Myometrial cell (primary cell): ENCODE measurements at places on chromosomes 7 and 10. TPM values are rescaled to one million over a fixed set of nuclear protein-coding genes. Genes with fewer than 3 reads are reported as not detected.

Gene LBX1
- not detected in 2 replicates for total RNA-seq

Gene XRCC2
- 2.3 and 2.8 TPM in 2 replicates for total RNA-seq

Gene MRC1
- not detected in 2 replicates for total RNA-seq

Gene LRMDA
- not detected in 2 replicates for total RNA-seq

Gene PLEKHS1
- total RNA-seq, result not detected in 2 replicates

Gene RTKN2
- total RNA-seq, result 0.71 and 0.86 TPM in 2 replicates

Gene C10orf67
- total RNA-seq, result 0.29 and 0.53 TPM in 2 replicates

Gene ELMO1
- total RNA-seq, result not detected in 2 replicates
